ENCODE measurements at places on chromosomes 2 and 18. TPM values are rescaled to one million over a fixed set of nuclear protein-coding genes. Genes with fewer than 3 reads are reported as not detected.

- no peaks in the 10 kb centered on the region for H3K4me1 ChIP-seq
- DNase-seq: no peak
- H3K27me3 ChIP-seq: no peaks in the 10 kb centered on the region
- no peak overlapping the region for H3K27ac ChIP-seq
- no peak overlapping the region for H3K4me3 ChIP-seq
Measured at GRCh38 chr2:167506395-167506794, 618.1 kb downstream of the XIRP2 start.

GRCh38 chr2:209460151-209460761 is 36.4 kb downstream of the MAP2 start:
- H3K27ac ChIP-seq: no peak overlapping the region
- H3K36me3 ChIP-seq: no peaks in the 10 kb centered on the region
- H3K27me3 ChIP-seq: no peaks in the 10 kb centered on the region
- H3K4me1 ChIP-seq: no peaks in the 10 kb centered on the region

DNA sequence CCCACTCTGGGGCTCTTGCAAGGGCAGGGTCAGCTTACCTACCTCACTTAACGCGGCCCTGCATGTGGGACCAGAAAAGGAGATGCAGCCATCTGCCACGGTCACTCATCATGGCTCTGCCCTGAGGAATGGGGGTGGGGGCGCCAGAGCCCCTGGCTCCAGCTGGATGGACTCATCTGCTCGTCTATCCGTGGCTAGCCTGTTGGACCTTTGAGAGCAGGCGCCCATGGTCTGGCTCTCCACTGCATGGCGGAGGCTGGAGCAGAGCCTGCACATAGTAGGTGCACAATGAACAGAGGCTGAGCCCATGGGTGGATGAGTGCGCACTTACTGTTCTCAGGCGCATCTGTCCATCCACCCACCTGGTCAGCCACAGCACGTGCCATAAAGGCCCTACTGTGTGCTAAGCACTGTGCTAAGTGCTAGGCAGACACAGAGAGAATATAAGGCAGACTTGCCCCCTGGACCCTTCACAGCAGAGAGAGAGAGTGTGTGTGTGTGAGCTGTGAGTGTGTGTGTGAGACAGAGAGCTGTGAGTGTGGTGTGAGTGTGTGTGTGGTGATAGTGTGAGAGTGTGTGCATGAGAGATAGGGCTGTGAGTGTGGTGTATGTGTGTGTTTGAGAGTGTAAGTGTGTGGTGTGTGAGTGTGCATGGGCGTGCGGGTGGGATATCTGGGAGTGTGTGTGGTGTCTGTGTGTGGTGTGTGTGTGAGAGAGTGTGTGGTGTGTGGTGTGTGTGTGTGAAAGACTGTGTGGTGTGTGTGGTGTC is 151.3 kb downstream of the TFCP2L1 start:
- no peaks in the 10 kb centered on the region for H3K27me3 ChIP-seq
- no peaks in the 10 kb centered on the region for H3K4me1 ChIP-seq
- H3K27ac ChIP-seq: no peak overlapping the region
- DNase-seq: no peak
- no peaks in the 10 kb centered on the region for H3K36me3 ChIP-seq
- no peak overlapping the region for H3K4me3 ChIP-seq

- H3K4me3 ChIP-seq: no peak overlapping the region
- H3K27ac ChIP-seq: no peak overlapping the region
- H3K36me3 ChIP-seq: no peaks in the 10 kb centered on the region
- H3K4me1 ChIP-seq: no peaks in the 10 kb centered on the region
- DNase-seq: no peak
Measured at GRCh38 chr2:119730671-119731177, 29.0 kb upstream of the PTPN4 start.

- no peak overlapping the region for H3K27ac ChIP-seq
- DNase-seq: no peak
- H3K4me3 ChIP-seq: no peak overlapping the region
- H3K4me1 ChIP-seq: peaks cover 2% of the 10 kb centered on the region
Measured at GRCh38 chr2:10834068-10834655, 21.6 kb upstream of the PDIA6 start.

GRCh38 chr2:231592636-231593145 is at the start of gene TEX44:
Gene TEX44 (plus strand): TSS chr2:231592864. CDS start chr2:231592952, 88 bp downstream.
- no peak within 1 kb of the TSS for H3K27ac ChIP-seq
- DNase-seq: no peak
- no peaks in the 10 kb centered on the region for H3K27me3 ChIP-seq
- peaks cover 2% of the 10 kb centered on the region for H3K4me1 ChIP-seq

- no peak overlapping the region for H3K4me3 ChIP-seq
- no peaks in the 10 kb centered on the region for H3K27me3 ChIP-seq
- no peaks in the 10 kb centered on the region for H3K36me3 ChIP-seq
- H3K4me1 ChIP-seq: no peaks in the 10 kb centered on the region
Measured at GRCh38 chr2:187580462-187581124, 26.4 kb upstream of the TFPI start.

DNA sequence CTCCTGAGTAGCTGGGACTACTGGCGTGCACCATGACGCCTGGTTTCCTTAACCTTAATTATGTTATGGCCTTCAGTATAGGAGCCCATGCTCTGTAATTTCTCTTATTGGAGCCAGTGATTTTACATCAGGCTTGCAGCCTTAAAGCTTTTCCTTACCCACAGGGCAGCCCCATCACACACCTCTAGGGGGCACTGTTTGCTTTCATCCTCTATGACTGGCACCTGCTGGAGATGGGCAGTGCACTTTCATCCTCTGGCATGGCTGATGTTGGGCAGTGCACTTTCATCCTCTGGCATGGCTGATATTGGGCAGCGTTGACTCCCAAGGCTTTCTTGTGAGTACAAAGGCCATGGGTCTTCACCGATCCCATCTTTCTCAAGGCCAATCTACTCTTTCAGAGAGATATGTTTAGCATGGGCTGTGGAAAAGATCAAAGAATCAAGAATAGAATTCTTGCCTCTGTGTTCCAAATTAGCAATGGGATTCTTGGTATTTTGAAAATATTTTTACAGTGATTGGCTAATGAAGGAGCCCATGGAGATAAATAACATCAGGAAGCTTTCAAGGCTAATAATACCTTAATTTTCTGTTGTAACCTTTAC is 80.7 kb upstream of the MEX3C start:
- no peaks in the 10 kb centered on the region for H3K4me1 ChIP-seq
- H3K4me3 ChIP-seq: no peak overlapping the region

DNA sequence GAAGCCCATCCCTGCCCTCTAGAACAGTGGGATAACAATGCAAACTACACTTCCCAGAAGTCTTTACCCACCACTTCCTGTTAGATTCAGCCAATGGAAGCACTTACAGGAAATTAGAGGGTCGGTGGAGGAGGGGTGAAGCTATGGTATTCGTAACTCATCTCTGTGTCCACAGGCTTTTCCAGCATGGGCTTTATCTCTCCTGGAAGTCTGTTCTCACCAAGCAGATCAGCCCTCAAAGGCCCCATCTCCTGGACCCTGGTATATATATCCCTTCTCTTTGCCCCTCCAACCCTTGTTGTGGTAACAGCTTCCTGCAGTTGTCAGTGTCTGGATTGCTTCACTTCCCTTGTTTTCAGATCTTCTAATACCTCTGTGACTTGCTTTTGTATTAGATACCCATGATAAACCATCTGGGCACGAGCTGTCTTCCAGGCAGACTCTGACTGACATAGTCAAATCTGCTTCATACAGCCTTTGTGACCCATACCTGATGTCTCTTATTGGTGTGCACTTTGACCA is 475.0 kb upstream of the POU3F3 start:
- no peak overlapping the region for H3K4me3 ChIP-seq
- DNase-seq: no peak
- no peaks in the 10 kb centered on the region for H3K27me3 ChIP-seq

PLGLB2 gene
- not detected for total RNA-seq

SNTG2 gene
- 4.9 TPM for total RNA-seq

MARCHF4 gene
- total RNA-seq: not detected

RNF125 gene
- 0.86 TPM for total RNA-seq

Measured in ovary (tissue), 10 donors.